Kasumi-1 (cell line): ENCODE measurements at places on chromosomes 5 and 9.

DNA sequence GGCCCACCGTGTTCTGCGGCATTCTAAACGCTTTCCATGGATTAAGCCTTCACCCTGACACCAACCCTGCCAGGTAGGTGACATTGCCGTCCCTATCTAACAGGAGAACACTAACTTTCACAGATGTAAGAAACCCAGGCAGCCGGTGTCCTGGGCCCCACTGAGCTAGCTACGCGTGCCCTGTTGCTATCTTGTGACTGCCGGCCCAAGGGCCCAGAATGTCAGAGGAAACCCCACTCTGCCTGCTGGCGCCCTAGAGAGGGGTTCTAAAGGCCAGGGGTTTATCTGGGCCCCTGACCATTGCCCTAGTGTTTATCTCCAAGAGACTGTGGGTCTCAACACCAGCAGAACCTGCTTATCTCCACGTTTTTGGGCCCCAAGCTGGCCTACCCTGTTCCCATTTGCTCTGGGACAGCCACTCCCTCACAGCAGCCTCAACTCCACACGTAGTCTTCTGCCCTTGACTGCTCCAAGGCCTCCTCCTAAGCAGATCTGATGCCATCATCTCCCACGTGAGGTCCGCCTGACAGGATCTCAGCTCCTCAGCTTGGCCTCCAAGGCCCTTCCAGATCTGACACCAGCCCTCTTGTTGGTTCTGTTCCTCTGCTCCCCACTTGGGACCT, 18.1 kb upstream of the ZBTB34 start:
- no peak for DNase-seq

DNA sequence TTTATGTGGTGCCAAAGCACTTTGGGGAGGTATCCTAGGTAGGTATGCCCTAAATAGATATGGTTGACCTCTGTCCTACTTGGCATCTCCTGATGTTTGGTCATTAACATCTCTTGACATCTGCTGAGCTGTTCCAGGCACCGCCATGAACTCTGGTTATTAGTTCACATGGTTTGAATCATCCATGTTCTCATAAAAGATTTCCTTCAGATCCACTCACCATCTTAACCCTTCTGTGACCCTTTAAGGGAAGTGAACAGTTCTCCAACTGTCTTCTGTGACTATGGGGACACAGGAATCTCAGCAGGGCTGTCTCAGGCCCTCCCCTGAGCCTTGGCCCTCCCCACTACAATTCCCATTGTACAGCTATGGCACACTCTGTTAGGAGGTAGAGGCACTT, 167.7 kb downstream of the CDH6 start:
- DNase-seq, result no peak

GRCh38 chr5:172795318-172795977, 24.5 kb upstream of the DUSP1 start:
- no peak for DNase-seq

DNA sequence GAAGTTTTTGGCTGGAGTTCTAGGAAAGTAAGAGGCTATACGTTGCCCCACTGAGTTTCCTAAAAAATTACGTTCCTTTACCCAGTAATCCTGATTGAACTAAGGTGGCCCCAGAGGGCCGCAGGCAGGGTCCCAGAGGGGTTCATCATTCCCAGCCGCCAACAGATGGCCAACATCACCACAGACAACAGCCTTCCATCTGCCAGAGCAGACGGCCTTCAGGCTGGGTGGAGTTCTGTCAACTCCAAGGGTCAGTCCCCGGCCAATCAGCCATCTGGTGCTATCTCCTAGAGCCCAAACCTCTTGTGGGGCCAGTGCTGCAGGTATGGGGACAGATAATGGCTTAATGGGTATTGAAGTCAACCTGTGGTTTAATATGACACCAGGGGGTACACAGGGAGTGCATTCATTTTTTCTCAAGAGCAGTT, 30.4 kb downstream of the TBC1D2 start:
- DNase-seq, result no peak

DNA sequence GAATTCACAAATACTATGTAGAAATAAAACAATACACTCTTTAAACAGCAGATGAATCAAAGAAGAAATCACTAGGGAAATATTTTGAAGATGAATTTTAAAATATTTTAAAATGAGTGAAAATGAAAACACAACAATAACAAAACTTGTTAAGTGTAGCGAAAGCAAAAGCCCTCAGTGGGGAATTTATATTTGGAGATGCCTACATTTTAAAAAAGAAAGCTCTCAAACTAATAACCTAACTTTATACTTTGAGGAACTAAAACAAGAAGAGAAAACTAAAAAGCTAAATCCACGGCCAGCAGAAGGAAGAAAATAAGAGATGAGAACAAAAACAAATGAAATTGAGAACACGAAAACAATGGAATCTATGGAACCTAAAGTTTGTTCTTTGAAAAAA, 22.7 kb downstream of the SPDL1 start:
- no peak for DNase-seq

DNA sequence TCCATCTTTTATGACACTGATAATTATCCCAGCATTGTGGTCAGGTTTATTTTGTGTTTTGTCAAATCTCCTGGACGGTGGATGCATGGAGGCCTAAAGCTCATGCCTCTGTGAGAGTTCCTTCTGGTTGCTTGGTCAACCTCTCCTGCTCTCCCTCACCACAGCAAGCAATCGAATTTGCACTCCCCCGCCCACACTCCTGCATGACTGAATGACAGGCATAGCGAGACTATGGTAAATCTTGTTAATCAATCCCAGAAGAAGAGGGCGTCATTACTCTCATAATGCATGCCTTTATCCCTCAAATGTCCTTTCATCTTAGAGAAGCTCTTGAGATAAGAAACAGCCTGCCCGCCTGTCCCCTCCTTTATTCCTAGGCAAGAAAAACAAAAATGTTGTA, 1215.0 kb upstream of the CDH9 start:
- DNase-seq, result no peak

- DNase-seq, result no peak
Measured at GRCh38 chr9:136011703-136012496, 50.7 kb upstream of the UBAC1 start.

DNA sequence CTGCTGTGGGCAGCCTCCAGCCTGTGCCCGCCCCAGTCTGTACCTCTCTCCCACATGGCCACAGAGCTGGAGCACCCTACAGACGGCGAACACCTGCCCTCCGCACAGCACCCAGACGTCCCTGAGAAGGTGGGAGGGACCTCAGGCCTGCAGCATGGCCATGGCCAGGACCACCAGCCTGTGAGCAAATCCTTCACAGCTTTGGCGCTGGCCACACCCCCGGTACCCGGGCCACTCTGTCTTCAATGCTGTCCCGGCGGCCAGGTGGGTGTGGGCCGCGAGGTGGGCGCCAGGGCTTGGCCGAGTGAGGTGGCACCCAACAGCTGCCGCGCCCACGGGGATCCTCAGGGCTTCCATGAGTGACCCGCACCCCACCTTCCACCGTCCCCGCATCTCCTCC, 18.7 kb downstream of the NOTCH1 start:
- DNase-seq, result no peak

GRCh38 chr9:129416821-129417539, 203.9 kb downstream of the C9orf50 start:
- DNase-seq, result no peak

- peak; percentile 20 for DNase-seq
Measured at GRCh38 chr9:121105531-121105930, 30.8 kb downstream of the CNTRL start.

- no peak for DNase-seq
Measured at GRCh38 chr9:36764364-36765076, 191.8 kb downstream of the MELK start.

DNA sequence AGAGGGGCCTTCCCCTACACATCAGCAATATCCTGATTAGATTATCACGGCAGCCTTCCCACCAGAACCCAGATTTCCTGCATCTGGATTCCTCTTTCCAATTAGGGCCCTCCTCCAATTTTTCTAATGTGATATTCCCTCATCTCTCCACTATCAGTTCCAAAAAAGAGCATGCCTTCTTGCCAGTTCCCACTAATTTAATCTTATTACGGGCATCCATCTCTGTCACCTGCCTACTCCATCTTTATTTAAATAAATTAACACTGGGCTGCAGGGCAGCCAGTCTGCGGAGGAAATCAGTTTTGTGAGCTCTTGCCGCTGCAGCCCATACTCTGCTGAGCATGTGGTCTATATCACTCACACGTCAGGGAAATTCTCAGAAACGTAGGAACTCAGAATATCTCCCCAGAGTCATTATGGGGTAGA, 16.6 kb upstream of the FBP2 start:
- no peak for DNase-seq

DNA sequence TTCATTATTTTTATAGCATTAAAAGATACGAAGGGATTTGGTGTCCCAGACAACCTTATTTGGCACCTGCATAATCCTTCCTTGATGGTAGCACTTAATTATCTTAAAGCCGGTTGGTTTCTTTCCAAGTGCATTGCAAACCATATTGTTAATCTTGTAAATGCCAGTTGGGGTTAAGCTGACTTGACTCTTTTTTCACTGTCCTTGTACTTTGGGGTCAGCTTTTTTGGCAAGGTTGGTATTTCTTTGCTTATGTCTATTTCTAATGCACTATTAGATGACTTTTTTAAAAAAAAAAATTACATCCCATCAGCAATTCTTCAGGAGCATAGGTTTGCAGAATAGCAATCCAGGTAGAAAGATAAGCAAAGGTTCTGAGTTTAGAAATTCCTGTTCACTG, 466.8 kb upstream of the TLE4 start:
- no peak for DNase-seq

- no peak for DNase-seq
Measured at GRCh38 chr9:125486576-125486975, 220.4 kb downstream of the MAPKAP1 start.

DNA sequence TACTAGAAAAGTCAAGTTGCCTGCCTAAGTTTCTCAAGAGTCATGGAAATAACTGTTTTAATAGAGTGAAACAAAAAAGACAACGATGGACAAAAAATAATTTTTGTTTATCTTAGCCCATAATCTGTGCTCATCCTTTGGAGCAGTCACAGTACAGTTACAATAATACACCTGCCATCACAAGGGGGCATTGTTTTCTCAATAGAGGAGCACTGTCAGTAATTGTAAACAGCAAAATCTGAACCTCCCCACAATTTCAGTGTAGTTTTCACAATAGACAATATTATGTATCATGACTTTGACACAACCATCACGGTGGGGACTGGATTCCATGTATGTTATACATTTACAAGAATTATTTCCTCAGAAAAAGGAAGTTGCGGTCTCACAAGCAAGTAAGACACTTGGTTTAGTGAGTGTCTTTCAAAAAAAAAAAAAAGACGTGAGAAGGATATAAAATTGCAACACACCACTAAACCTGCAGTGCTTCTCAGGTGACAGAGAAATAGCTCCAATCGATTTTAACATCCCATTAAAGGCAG, 586.3 kb downstream of the PTPRD start:
- DNase-seq, result peak; percentile 58

GRCh38 chr9:12955510-12956163, 180.8 kb downstream of the LURAP1L start:
- no peak for DNase-seq

DNA sequence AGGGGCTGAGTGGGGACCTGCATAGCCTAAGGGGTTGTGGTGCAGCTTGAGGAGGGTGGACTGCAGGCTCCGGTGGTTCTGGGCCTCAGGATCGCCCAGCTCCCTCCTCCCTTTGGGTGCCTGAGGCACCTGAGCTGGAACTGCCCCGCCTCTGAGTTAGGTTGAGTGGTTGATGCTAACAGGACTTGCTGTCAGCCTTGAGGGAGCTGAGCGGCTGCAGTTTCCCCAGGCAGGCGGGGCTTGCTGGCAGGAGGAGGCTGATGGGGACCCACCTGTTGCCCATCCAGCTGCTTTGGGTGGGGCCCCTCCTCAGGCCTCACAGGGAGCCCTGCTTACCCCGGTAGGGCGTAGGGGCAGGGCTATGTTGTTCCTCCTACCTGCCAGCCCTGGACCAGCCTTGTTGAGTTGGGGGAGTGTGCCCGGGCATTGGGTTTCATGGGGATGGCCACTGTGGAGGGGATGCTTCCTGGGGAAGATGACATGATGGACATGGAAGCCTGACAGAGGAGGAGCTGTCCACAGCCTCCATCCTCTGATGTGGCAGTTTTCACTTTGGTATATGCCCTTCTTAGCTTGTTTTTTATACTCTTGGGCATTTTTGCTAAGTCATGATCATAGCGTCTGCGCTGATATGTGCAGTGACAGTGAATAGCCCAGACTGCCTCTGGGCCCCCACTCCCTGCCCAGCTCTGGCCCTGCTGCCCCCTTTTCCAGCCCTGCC, 14.3 kb downstream of the WNK2 start:
- DNase-seq, result no peak

GRCh38 chr5:8020861-8021514, 152.0 kb downstream of the MTRR start:
- DNase-seq, result no peak

DNA sequence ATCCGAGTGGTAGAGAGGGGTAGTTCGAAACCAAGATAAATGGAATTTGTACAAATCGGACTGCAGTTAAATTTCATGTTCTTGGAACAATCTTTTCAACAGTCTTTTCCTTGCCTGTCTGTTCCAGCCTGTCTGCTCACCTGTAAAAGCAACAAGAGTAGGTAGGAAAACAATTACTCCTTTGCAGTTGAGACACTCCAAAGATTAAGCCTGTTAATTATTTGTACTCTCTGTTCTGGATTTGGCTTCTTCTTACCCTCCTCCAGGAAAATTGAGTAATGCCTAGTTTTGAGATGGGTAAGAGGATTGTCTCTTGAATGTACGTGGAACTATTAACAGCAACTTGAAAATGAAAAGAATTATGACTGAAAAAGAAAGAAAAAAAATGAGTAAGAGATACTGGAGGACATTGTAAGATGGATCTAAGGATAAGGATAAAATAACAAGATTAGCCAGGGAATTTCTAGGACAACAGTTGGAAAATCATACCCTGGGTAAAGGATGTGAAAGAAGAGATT, 24.3 kb downstream of the SPAAR start:
- DNase-seq, result no peak

- DNase-seq, result no peak
Measured at GRCh38 chr9:23557689-23558088, 268.4 kb downstream of the ELAVL2 start.

GRCh38 chr9:104329245-104329644, 174.8 kb upstream of the OR13F1 start:
- DNase-seq, result no peak
